Airway epithelial cell (primary cell): ENCODE measurements at places on chromosomes 6 and 20. TPM values are rescaled to one million over a fixed set of nuclear protein-coding genes. Genes with fewer than 3 reads are reported as not detected.

The PRICKLE4 gene
- total RNA-seq, result 0.28 and 2.5 TPM in 2 replicates

The TCF21 gene
- 0.07 TPM in 1 of 2 replicates, not detected in the other for total RNA-seq

The MYLK4 gene
- total RNA-seq, result 0.21 TPM in 1 of 2 replicates, not detected in the other

The GATA5 gene
- total RNA-seq, result not detected in 2 replicates

The CGAS gene
- 1.8 and 3.2 TPM in 2 replicates for total RNA-seq

The SALL4 gene
- total RNA-seq, result 0.05 and 0.07 TPM in 2 replicates

The GCNT2 gene
- 4.7 and 5.8 TPM in 2 replicates for total RNA-seq

The RAMACL gene
- 0.05 and 0.21 TPM in 2 replicates for total RNA-seq

The SNAI1 gene
- not detected in 2 replicates for total RNA-seq

The GJA10 gene
- total RNA-seq, result not detected in 2 replicates

The TAAR5 gene
- total RNA-seq, result not detected in 2 replicates

The IRF4 gene
- not detected in 2 replicates for total RNA-seq

The RBPJL gene
- not detected in 2 replicates for total RNA-seq

The SLC22A23 gene
- total RNA-seq, result 24.8 and 26.8 TPM in 2 replicates
